ENCODE measurements at places on chromosomes 11 and 22.

- no peak for DNase-seq
These were observed 708.1 kb downstream of the NTM start for GRCh38 chr11:132078264-132079076.

DNA sequence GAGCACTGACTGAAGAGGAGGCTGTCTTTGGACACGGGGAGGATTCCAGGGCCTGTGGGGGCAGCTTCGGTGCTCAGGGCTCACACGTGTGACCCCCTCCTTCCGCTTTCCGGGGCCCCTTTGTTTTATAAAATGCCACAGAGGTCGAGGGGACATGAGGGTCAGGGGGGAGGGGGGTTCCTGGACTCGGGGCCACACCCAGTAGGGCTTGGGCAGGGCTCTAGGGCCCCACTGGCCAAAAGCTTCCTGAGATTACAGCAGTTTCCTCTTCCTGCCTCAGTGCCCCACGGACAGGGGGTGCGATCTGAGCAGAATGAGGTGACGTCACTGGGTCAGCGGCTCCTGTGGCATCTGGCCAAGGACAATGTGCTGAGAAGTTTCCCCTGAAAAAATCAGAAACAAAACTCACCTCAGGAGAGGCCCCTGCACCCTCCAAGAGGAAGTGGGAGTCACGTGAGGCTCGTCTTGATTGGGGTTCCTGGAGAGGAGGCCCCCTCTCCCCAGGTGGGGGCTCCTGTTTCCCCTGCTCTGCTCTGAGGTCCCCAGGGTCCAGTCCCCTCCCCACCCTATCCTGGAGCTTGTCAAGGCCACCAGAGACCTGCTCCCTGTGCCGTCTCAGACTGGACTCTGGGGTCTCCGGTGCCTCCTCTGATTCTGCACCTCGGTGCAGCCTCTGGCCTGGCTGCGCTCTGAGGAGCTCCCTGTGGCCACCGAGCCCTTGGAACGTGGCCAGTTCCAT is 6.4 kb upstream of the IFITM3 start:
- no peak for DNase-seq

GRCh38 chr11:24386546-24387397 is 110.1 kb upstream of the LUZP2 start:
- DNase-seq, result no peak

DNA sequence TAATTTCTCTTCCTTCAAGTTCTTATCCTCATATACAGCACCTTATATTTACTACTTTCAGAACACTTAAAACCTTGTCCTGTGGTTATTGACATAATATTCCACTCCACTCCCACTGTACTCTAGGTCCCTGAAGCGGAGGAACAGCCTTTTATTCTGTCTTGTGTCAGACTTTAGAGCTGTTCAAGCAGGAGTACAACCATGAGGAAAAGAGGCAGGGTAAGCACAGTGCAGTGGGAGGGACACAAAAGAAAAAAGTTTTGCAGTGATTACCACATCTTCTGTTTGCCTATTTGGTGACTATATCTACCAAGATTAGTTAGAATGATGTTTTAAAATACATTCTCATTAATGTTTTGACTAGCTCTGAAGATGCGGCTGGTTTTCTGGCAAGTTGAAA is 122.0 kb upstream of the CEP126 start:
- no peak for DNase-seq

- DNase-seq, result no peak
These were observed 32.2 kb upstream of the SESN3 start for GRCh38 chr11:95262994-95263765.

DNA sequence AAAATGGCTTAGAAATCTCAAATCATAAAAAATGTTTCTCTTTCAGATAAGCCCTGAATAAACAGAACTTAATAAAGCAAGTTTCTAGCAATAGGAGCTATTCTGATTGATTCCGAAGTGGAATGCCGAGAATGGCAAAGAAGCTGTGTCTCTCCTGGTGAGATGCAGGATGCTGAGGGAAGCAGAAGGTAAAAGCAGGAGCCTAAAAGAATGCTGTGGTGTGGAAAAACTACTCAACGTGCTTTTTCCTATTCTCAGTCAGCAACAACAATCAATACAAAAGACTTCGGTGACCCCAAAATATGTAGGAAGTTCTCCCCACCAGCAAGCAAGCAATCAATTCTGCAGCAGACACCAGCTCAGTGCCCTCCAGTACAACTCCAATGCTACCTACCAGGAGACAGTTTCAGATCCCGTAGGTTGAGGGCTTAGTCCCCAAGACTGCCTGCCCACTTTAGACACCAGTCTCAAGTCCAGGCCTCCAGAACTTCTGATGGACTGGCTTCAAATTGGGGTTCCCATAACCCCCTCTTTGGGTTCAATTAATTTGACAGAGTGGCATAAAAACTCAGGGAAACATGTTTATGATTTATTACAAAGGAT is 6.6 kb downstream of the CTSC start:
- no peak for DNase-seq

DNA sequence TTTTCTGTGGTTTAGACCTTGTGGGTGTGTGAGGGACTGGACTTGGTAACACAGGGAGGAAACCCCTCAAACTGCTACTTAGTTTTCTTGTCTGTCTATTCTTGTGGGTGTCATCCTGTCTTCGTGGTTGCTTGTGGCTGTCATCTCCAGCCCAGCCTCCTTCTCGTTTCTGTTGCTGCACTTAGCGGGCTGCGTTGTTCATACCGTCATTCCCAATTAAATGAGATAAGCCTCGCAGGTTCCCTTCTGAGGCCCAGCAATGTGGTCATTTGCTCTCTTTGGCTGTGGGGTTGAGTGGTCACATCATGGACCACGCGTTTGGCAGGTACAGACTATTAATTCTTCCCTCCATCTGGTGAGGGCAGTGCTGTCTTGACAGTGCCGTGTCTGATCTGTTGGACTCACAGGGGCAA is 18.8 kb downstream of the PANX1 start:
- DNase-seq, result no peak

DNA sequence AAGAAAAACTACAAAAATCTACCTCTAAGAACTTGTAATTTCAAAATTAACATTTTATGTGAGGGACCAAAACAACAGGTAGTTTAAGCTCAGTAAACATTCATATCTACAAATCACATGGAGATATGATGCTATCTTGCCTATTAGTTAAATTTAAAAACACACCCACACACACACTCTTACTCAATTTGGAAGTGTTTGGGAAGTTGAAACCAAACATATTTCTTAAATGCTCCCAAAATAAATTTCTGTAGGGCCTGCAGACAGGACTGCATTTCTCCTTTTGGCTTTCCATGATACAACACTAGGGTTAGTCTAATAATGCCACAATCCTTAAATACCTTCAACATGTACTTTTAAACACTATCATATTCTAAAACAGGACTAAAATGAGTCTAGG is 7.0 kb downstream of the PITPNB start:
- no peak for DNase-seq

DNA sequence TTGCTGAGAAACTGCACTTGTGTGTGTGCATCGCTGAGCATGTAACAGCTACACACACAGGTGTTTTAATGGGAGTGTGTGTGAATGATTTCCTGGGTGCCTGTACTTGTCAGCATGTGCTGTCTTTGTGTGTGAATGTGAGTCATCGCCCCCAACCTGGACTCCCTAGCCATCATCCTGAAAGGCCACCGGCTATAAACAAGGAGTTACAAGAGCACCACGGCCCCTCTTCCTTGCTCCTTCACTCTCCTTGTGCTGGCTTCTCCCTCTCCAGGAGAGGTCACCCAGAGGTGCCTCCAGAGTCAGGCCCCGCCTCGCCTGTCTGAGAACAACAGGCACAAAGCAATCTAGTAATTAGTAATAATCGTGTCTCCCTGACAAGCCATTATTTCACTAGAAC is 419.2 kb downstream of the BUD13 start:
- no peak for DNase-seq

DNA sequence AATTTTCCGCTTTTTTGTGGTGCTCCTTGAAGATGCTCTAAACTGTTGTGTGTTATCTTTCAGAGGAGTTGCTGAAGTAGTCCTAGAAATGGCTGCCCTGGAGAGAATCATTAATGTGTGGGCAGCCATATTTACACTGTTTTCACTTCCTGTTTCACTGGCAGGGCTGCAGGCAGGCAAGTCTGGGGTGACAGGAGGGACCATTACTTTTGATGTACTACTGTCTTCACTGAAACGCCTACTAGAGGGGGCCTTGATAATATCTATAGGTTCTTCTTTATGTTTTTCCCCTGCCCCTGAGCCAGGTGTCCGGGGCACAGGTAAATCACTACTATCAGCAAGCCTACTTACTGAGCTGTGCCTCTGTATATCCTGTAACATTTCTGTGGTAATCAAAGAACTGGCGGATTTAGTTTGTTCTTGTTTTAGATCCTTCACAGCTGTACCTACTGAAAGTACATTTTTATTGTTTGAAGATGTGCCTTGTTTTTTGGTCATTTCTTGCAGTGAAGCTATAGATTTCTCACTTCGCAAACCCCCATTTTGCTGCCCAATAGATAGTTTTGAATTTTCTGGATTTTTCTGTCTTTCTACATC is 39.7 kb downstream of the ACAT1 start:
- DNase-seq, result no peak

DNA sequence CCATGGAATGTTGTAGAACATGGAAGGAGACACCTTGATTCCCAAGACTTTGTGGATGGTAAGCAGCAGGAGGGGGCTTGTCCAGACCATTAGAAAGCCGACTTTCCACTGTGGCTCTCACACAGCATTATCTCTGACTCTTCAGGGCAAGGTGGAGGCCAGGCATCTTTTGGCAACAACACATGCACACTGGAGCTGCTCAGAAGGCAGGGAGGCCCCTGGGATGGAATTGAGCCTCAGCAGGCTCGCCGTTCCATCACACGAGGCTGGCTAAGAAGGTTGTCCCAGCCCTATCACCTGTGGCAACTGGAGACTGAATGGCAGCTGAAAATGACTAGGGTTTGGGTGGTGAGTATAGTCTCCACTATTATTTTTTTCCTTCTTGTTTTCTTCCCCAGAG is 76.3 kb upstream of the TMEM45B start:
- no peak for DNase-seq

GRCh38 chr22:24027389-24027975 is 16.4 kb downstream of the CABIN1 start:
- DNase-seq, result no peak

DNA sequence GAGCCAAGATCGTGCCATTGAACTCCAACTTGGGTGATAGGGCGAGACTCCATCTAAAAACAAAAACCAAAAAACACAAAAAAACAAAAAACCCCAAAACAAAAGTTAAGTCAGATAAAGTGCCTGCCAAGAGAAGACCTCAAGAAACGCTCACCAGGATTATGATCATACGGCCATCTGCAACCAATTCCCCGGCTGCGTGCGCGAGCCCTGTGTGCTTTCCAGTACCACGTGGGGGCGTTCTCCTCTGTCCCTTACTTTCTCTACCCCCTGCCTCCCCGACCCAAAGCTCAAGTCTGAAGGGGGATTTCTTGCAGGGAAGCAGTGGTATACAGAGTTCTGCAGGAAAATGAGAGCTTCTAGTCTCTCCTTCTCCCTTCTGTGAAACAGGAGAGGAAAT is 10.5 kb upstream of the RPS19BP1 start:
- DNase-seq, result peak; percentile 77

GRCh38 chr22:50529897-50530579 is at the start of gene TYMP:
TSS of gene TYMP (minus strand) at chr22:50530012. CDS start at chr22:50529709, 303 bp downstream.
- DNase-seq, result no peak

DNA sequence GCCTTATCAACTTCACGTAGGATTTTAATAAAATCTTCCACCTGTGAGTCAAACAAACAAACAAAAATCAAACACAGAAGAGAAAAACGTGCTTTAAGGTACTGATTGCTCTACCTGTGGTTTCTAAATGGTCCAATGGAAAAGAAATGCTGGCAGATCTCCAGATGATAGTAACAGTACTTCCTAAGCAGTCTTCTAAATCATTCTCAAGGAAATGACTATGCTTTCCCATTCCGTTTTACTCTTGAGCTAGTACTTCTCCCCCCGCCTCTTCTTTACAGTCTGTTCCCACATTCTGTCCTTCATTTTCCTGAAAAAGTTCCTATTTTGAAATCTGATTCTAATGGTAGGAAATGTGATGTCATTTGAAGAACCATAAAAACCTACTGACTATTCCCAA is 25.4 kb downstream of the SAAL1 start:
- no peak for DNase-seq

DNA sequence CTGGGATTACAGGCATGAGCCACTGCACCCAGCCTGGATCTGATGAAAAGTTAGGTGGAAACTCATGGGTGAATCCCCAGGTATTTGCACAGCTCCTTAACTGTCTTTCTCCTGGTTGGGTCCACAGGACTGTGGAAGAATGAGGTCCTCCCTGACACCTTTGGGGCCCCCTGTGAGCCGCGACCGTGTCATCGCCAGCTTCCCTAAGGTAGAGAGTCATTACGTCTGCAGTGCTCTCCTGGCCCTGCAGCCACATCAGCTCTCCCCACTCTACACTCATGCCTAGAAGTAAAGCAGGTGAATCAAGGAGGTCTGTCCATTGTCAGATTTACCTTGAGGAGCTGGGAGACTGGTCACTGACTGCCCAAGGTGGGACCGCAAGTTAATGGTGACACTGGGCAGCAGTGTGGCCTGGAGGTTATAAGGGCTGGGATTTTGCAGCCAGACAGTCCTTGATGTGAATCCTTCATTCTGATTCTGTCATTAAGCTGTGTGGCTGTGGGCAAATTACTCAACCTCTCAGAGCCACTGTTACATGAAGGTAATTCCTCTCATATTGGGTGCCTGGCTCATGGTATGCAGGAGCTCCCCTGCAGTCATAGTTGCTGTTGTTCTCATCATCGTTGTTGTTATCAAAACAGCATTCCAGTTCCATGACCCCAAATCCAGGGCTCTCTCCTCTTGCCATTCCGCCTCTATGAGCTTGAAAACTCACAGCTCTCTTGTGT is 1.4 kb downstream of the RAB36 start:
- DNase-seq, result no peak

- DNase-seq, result no peak
These were observed 746.1 kb upstream of the LRRC4C start for GRCh38 chr11:42205518-42205917.

DNA sequence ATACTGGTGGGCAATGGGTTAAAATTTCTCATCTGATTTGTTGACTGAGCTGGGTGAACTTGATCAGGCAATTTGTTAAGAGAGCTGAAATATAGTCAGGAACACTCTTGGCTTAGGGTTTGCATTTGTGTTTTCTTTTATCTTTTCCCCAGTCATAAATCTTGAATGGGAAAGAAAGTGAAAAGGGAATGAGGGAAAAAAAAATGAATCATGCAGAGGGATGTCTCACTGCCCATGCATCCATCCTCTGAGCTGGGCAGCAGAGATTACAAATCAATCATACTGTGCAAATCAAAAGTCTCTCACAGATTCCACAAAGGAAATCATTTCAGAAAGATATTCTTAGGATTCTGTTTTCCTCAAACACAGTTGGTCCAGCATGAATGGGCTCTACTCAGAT is 174.2 kb upstream of the MPPED2 start:
- DNase-seq, result no peak

Data from NCI-H524 (cell line).